G401 (cell line): ENCODE measurements at places on chromosomes 1 and 21. TPM values are rescaled to one million over a fixed set of nuclear protein-coding genes. Genes with fewer than 3 reads are reported as not detected.

Gene NPHP4
- total RNA-seq, result 7.6 and 9.8 TPM in 2 replicates

Gene RYR2
- total RNA-seq, result not detected in 2 replicates

Gene LCK
- total RNA-seq, result not detected in 2 replicates

Gene EPHA8
- total RNA-seq, result not detected in 2 replicates

Gene DEPDC1
- total RNA-seq, result 30.0 and 62.9 TPM in 2 replicates

Gene AMY2B
- 0.95 TPM in 1 of 2 replicates, not detected in the other for total RNA-seq

Gene PRAMEF10
- not detected in 2 replicates for total RNA-seq

Gene PRMT6
- total RNA-seq, result 146 and 166 TPM in 2 replicates

Gene TLR5
- total RNA-seq, result 1.2 TPM in 1 of 2 replicates, not detected in the other

Gene GBP1
- total RNA-seq, result not detected in 2 replicates

Gene S100B
- total RNA-seq, result not detected in 2 replicates

Gene C1orf53
- 0.49 and 1.1 TPM in 2 replicates for total RNA-seq

Gene NOC2L
- 193 and 221 TPM in 2 replicates for total RNA-seq

Gene A3GALT2
- not detected in 2 replicates for total RNA-seq

Gene F3
- 0.54 and 0.92 TPM in 2 replicates for total RNA-seq

Gene PHACTR4
- 3.4 and 4.8 TPM in 2 replicates for total RNA-seq

Gene PCNX2
- 0.07 and 0.74 TPM in 2 replicates for total RNA-seq

Gene FCN3
- total RNA-seq, result not detected in 2 replicates

Gene CELA2B
- total RNA-seq, result not detected in 2 replicates

Gene KRTAP19-3
- not detected in 2 replicates for total RNA-seq

Gene LCE3E
- total RNA-seq, result not detected in 2 replicates

Gene ECE1
- total RNA-seq, result 19.3 and 50.4 TPM in 2 replicates

Gene ICOSLG
- 0.43 TPM in 1 of 2 replicates, not detected in the other for total RNA-seq

Gene KPRP
- not detected in 2 replicates for total RNA-seq

Gene TFF3
- total RNA-seq, result not detected in 2 replicates

Gene FMO5
- total RNA-seq, result 0.24 and 1.2 TPM in 2 replicates

Gene ADORA3
- total RNA-seq, result not detected in 2 replicates

Gene TRIM58
- not detected in 2 replicates for total RNA-seq

Gene LRRC52
- total RNA-seq, result not detected in 2 replicates

Gene PLA2G5
- not detected in 2 replicates for total RNA-seq

Gene THEM4
- total RNA-seq, result not detected in 2 replicates

Gene TRIM67
- not detected in 2 replicates for total RNA-seq

Gene MRPL37
- 190 and 218 TPM in 2 replicates for total RNA-seq

Gene GPR25
- total RNA-seq, result not detected in 2 replicates

Gene CELA3A
- not detected in 2 replicates for total RNA-seq

Gene CFHR4
- total RNA-seq, result not detected in 2 replicates

Gene SPAG17
- total RNA-seq, result 11.0 and 11.2 TPM in 2 replicates

Gene NUP210L
- total RNA-seq, result not detected in 2 replicates

Gene MATN1
- 1.2 TPM in 1 of 2 replicates, not detected in the other for total RNA-seq

Gene MMEL1
- total RNA-seq, result 0.47 TPM in 1 of 2 replicates, not detected in the other

Gene FOXO6
- 0.51 and 1.5 TPM in 2 replicates for total RNA-seq

Gene LRRC8B
- total RNA-seq, result 10.0 and 15.6 TPM in 2 replicates

Gene HES2
- total RNA-seq, result 1.6 and 3.1 TPM in 2 replicates
